ENCODE measurements at places on chromosomes 3 and 15. TPM values are rescaled to one million over a fixed set of nuclear protein-coding genes. Genes with fewer than 3 reads are reported as not detected.

The GOLGA8M gene
- total RNA-seq, result 5.9 TPM

The SAMMSON gene
- total RNA-seq, result 2.5 TPM

The ALPK3 gene
- 5.0 TPM for total RNA-seq

The CTXN2 gene
- total RNA-seq, result not detected

The ITGA11 gene
- 12.1 TPM for total RNA-seq

The HERC2 gene
- 74.1 TPM for total RNA-seq

The CSPG5 gene
- total RNA-seq, result 4.8 TPM

The ZBBX gene
- not detected for total RNA-seq

The SKOR1 gene
- 0.42 TPM for total RNA-seq

The TCTA gene
- 24.6 TPM for total RNA-seq

The GABRA5 gene
- not detected for total RNA-seq

The NRROS gene
- 11.3 TPM for total RNA-seq

The NR1I2 gene
- 0.87 TPM for total RNA-seq

DNA sequence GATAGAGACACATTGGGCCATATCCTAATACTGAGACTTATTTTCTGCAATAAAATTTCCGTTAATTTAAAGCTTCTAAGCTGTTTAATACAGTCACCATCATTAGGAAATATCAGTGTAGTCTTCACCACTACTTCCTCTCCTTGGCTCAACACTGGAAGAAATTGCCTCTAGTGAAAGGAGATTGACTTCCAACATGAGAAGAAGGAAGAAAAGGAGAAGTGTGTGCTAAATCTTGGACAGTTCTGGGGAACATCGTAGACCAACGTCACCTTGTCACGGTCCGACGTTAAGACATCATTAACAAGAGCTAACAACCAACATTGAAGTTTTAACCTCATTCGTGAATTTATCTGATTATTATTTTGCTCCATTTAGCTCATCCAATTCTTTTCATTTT lies 987.0 kb upstream of the CFAP20DC start:
- no peak for DNase-seq

- DNase-seq, result no peak
These were observed 24.2 kb downstream of the PPM1L start for GRCh38 chr3:160780245-160780644.

DNA sequence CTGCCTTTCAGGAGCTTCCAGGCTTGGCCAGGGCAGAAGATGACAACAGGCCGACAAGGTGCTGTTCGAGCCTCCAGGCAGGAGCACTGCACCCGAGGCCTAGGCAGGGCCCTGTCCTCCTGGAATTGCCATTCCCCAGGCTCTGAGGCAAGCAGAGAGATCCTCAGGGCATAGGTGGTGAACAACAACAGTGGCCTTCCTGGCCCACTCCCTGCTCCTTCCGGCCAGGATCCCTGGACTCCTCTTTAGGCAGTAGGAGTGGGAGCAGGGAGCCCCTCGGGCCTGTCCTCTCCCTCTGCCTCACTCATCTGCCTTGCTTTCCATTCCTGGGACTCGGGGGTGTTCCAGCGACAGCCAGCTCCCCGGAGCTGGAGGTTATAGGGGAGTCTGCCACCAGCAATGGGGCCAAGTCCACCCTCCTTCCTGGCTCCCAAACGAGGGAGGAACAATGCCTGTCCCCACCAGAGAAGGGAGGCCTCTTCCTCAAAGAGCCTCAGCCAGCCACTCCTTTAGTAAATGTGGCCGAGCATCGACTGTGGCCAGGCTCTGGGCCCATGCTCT lies 135.0 kb downstream of the NUP210 start:
- no peak for DNase-seq

- DNase-seq, result no peak
These were observed 6.2 kb downstream of the TSPAN3 start for GRCh38 chr15:77064539-77065308.

DNA sequence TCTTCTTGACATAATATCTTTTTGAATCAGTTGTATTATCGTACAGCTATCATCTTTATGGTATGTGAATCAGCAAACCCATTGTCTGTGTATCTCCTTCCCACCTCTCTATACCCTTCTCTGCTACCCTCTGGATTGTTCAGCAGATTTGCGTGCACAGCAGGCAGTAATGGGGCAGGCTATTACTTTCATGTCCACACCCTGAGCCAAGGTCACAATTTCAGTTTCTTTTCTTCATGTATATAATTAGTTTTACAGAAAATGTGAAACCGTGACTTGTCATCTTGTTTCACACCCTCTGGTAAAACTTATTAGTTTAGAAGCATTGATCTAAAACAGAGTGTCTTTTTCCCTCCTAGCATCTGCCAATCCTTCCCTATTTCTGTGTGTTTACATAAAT lies 770.4 kb upstream of the SEMA6D start:
- DNase-seq, result no peak

DNA sequence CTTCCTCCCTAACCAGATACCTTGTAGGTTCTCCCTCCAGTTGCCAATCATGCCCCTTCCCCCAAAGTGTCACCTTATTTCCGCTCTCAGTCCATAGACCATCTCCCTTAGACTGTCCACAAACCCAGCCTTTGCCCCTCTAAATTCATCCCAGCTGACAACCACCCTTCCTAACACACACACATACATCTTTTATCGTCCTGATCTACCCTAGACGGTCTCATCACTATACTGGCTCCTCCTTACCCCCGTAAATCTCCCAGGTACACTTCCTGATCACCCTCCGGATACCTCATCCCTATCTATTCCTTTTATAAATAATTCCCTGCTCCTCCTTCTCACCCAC lies 828 bp downstream of the THOC7 start:
- DNase-seq, result no peak

DNA sequence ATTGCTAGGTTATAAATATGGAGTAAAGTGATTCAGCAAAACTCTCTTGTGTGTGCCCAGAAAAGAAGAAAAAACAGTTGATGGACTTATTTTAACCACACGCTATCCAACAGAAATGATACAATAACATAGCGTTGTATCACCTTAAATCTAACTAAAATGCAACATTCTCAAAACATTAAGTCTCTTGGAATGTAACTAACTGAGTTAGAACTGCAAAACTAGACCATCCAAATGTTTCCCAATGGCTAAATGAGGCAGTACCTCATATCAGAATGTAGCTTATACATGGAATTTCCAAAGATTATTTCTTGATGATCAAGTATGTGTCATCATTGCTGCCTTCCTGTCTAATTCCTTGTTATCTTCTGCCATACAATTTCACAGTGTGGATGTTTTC lies 187.9 kb downstream of the CNTN3 start:
- DNase-seq, result no peak

DNA sequence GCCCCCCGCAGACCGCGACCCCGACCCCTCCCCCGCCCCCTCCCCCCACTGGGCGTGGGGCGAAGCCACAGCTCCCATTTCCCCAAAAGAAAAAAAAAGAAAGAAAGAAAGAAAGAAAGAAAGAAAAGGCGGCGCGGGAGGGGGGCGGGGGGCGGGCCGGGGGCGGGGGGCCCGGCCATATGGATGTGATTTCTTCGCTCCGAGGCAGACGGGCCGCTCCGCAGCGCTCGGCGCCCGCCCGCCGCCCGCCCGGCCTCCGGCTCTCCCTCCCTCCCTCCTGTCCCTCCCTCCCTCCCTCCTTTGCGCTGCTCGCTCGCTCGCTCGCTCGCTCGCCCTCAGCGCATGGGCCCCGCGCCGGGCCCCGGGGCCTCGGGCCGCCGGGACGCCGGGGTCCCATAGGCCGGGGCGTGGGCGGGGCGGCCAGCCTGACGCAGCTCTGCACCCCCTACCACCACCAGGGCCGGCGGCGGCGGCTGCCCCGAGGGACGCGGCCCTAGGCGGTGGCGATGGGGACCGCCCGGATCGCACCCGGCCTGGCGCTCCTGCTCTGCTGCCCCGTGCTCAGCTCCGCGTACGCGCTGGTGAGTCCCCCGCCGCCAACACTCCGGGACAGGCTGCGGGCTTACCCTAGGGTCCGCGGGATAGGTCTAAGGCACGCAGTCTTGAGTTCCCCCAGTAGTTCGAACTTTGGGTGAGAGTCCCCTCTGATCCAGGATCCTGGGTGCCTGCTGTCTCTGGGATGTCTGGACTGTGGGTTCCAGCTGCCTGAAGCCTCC lies 5.7 kb downstream of the PTH1R start:
- no peak for DNase-seq

GRCh38 chr3:167837466-167837865 lies 101.9 kb downstream of the SERPINI1 start:
- DNase-seq, result no peak

DNA sequence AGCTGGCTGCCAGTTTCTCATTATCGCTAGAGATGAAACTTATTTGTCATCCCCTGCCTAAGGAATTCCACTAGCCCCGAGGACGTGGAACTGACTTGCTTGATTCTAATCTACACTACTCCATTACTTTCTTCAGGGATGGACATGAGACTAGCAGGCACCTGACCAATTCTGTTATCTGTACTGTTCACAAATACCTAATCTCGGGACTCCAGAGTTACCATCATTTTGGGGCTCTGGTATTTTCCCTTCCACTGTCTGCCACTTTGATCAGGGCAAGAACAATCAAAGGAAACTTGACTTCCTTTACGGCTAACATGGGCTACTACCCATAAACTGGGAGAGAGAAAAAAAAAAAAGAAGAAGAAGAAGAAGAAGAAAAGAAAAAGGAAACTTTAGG lies 27.8 kb downstream of the BMF start:
- no peak for DNase-seq

GRCh38 chr3:157247391-157247790 lies 87.4 kb upstream of the CCNL1 start:
- no peak for DNase-seq

DNA sequence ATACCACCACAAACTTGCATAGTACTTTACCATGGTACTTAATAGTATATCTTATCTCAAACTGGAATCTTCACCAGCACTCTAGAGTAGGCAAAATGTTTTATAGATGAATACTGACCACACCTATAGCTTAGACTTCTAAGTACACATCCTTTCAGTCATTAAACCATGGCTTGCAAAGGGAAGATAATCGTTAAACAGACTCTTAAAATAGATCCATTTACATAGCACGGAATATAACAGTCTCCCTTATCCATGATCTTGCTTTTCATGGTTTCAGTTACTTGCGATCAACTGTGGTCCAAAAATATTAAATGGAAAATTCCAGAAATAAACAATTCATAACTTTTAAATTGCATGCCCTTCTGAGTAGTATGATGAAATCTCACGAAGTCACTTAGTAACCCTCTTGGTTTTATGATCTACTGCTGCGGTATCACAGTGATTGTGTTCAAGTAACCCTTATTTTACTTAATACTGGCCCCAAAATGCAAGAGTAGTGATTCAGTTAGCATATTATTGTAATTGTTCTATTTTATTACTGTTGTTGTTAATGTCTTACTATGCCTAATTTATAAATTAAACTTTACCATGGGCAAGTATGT lies 111.4 kb downstream of the HERC1 start:
- no peak for DNase-seq

GRCh38 chr3:45915518-45916231 lies 27.6 kb upstream of the CXCR6 start:
- DNase-seq, result no peak

GRCh38 chr15:32867313-32867626 lies 149.5 kb downstream of the GREM1 start:
- DNase-seq, result no peak

GRCh38 chr3:171956181-171956683 lies 83.1 kb upstream of the FNDC3B start:
- DNase-seq, result no peak

DNA sequence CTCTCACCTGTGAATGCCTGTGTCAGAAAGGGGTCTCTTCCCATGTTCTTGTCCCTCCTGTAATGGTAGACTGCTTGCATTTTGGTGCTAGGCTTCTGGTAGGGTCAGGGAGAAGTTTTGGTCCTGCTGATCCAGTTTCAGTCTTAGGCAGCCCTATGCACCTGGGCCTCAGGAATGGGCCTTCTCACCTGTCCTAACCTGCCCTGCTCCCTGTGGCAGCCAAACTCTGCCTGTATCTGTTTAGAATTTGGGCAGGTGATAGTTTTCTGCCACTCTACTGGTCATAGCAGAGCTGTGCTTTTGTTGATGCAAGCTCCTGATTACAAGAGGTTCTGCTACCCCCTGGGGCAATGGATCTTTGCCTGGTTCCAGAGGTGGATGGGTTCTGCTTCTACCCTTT lies 118.7 kb downstream of the PLCL2 start:
- DNase-seq, result no peak

- no peak for DNase-seq
These were observed 69.6 kb downstream of the SENP2 start for GRCh38 chr3:185655426-185656320.

GRCh38 chr15:56943403-56943802 lies 25.0 kb downstream of the TCF12 start:
- DNase-seq, result no peak

DNA sequence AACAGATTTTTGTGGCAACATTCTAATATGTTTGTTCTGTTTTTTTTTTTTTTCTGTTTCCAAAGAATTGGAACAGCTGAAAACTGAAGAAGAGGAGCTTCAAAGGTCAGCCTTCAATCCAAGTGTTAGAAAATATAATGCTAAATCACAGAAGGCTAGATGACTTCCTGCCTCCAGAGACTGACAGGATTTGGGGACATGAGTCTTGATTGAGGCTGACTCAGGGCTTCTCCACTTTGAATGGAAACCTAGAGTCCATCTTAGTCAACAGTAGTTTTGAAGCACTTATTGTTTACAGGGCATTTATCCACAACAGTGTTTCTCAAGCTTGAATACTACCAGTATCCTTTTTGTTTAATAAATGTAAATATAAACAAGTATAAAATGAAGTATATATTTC lies 44.5 kb upstream of the RAD51 start:
- no peak for DNase-seq

- DNase-seq, result no peak
These were observed 112.7 kb downstream of the KLF13 start for GRCh38 chr15:31439328-31439727.

DNA sequence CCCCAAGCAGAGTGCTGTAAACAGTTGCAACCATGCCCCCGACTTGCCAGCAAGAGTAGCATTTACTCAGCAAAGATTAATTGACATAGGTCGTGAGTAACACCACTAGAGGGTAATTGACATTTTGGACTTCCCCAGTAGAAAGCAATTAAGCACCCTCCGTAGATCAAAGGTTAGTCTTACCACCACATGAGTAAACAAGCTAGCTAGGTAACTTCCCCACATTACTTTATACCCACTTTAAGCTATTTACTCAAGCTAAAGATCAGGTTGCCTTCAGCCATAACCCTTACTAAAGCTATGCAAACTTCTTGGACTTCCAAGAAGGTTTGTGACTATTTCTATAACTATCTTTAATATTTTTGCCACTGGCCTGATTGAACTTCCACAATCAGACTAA lies 1072.7 kb downstream of the OTOL1 start:
- no peak for DNase-seq

- DNase-seq, result no peak
These were observed 16.9 kb upstream of the SCAMP5 start for GRCh38 chr15:74978503-74978902.

DNA sequence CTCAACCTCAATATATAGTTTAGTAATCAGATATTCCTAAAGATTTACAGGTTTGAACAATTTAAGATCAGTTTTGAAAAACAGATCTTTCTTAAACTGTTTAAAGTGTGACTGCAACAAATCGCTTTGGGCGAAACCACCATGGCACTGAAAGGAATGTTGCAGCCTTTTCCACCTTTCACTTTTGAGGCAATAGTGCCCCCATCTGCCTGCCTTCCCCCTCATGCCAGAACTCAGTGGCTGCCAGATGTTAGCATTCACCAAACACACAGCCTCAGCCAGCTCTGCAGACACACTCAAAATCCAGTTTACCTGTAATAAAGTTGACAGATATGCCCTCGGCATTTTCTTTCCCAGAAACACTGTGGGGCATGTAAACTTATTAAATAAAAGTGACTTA lies 3.3 kb downstream of the LYSMD4 start:
- DNase-seq, result no peak

Data from tibial nerve (tissue), 4 donors.